ENCODE measurements at places on chromosomes 11 and 22. TPM values are rescaled to one million over a fixed set of nuclear protein-coding genes. Genes with fewer than 3 reads are reported as not detected.

GRM5 gene
- total RNA-seq, result 0.05 TPM

OR8K3 gene
- not detected for total RNA-seq

PATE2 gene
- 0.53 TPM for total RNA-seq

GALNT18 gene
- 3.4 TPM for total RNA-seq

GRCh38 chr11:128453444-128454336 lies 133.7 kb downstream of the ETS1 start:
- peak; percentile 32 for DNase-seq

GRCh38 chr11:46903846-46904245 lies 14.5 kb downstream of the LRP4 start:
- no peak for DNase-seq

GRCh38 chr22:28095316-28096095 lies 176.4 kb upstream of the PITPNB start:
- DNase-seq, result no peak

GRCh38 chr11:94325681-94326080 lies 21.3 kb downstream of the IZUMO1R start:
- peak; percentile 74 for DNase-seq

DNA sequence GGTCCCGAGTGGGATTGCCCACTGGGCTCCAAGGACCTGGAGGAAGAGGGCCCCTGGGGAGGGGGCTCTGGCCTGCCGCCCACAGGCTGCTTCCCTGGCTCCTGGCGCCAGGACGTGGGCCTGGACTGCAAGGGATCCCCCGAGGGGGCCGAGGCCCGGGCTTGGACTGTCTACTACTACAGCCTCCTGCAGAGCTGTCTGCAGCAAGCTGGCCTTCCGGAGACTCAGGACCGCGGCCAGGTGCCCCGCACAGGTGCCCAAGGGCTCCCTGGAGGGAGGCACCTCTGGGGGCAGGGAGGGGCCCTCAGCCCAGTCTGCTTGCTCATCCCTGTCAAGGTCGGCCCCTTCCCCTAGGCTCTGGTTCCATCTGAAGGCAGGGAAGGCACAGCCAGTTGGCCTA lies 1.9 kb downstream of the CARNS1 start:
- no peak for DNase-seq

GRCh38 chr11:62456630-62457029 lies 37.8 kb downstream of the SCGB1A1 start:
- DNase-seq, result no peak

- DNase-seq, result no peak
Observed at GRCh38 chr22:27388090-27388600, 413.4 kb downstream of the MN1 start.

DNA sequence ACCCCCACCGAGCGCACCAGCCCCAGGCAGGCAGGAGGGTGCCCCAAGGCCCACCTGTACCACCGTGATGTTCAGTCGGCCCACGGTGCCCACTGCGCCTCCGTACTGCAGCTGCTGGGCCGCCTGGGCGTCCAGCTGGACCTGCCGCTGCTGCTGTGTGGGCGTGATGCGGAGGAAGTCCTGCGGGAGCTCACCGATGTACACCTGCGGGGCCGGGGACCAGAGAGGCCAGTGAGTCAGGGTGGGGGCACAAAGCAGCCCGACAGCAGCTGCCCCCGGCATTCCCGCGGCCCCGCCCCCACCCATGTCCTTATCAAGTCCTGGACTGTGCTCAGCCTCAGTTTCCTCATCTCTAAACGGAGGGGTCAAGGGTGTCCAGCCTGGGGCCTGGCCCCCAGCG lies 13.8 kb downstream of the TOLLIP start:
- no peak for DNase-seq
